Fibroblast of the conjunctiva (primary cell): ENCODE measurements at places on chromosomes 13 and 19.

- DNase-seq = no peak
These were observed 352.9 kb downstream of the FOXO1 start for GRCh38 chr13:40313269-40314200.

- DNase-seq = peak; percentile 6
These were observed 117.0 kb upstream of the POSTN start for GRCh38 chr13:37715606-37716015.

DNA sequence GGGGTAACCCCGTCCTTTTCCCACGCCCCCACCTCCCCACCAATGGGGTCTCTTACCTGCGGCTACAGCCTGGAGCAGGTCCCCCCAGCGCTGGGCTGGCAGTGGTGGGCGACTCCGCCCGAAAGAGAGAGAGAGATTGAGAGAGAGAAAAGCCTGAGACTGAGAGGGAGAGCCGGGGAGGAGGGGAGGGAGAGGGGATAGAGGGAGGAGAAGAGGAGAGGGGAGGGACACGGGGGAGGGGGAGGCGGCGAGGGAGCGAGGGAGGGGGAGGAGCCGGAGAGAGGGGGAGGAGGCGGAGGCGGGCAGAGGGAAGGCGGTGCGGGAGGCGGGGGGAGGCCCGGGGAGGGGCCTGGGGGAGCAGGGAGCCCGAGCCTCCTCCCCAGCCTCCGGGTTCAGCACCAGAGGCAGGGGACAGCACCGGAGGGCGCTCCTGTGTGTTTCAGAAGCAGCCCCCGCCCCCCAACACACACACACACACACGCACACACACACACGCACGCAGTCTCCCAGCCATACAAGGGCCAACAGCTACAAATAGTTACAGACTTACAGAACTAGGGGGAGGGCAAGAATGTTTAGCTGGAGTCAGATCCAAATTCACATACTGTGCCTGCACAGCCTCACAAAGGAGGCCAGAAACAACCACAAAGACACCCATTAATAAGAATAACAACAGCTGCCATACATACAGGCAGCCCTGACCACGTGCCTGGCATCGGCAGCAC lies at the start of gene SLC8A2:
Gene SLC8A2, minus strand, starts transcription at position 161 of the 725 bp plus-strand sequence. CDS start 5,490 bp downstream, outside the sequence.
- peak; percentile 31 for DNase-seq

DNA sequence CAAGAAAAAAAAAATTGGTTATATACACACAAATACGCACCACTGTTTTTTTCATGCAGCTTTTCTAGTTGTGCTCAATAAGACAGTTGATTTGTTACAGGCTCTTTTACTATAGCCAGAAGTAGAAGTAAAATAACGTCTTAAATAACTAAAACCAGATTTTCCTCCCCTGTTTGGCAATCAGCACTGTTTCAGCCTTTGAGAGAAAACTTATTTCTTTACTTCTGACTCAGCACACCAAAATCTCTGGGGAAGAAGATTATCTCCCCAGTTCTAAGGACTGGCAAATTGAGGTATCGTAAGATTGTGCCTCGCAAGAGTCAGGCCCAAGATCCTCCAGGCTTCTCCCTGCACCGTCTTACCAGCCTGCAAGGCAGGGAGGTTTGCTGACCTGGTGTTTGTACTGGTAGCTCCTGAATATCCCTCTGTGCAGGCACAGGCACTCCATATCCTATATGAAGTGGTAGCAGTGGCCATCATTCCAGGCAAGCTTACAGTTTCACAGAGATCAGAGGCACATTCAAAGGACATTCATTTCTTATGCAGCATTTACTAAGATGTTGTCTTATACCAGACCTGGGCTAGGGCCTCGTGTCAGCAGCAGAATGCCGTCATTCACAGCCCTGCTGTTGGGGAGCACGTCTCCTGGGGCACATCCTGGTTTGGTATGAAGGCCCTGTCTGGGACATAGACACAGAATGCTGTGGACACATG lies 268.2 kb downstream of the ZNF536 start:
- DNase-seq = peak; percentile 18

DNA sequence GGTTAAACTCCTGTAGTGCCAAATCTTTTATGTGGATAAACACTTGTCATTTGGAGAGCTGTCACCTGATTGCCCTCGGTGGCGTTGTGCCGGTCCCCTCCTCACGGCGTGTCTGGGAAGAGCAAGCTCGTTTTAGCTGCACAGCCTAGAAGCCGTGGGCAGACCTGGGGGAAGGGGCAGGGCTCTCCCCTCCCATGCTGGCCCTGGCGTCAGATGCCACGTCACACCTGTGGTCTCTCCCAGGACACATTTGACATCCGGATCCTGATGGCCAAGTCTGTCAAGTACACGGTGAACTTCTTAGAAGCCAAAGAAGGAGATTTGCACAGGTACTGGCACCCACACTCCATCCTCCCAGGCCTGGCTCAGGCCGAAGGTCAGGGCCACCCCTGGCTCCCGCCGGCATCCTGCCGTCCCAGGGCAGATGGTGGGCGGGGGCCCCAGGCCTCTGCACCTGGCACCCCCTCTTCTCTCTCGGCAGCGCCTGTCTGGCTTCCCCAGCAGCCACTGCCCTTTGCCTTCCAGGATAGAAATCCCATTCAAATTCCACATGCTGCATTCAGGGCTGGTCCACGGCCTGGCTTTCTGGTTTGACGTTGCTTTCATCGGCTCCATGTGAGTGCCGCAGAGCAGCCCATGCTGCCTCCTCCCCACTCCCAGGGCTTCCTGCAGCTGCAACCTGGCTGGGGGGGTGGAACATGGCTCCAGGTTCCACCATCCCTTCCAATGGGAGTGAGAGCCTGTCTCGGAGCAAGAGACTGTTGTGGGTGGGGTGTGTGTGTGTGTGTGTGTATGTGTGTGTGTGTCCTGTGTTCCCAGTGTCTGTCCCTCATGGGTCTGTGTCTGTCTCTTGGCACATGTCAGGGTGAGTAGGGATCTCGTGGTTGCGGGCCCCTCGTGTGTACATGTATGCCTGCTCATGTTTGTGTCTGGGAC lies 8.8 kb downstream of the YIPF2 start:
- no peak for DNase-seq

- no peak for DNase-seq
These were observed 39.0 kb upstream of the CD33 start for GRCh38 chr19:51185868-51186215.

- peak; percentile 22 for DNase-seq
These were observed 4.9 kb downstream of the FLT1 start for GRCh38 chr13:28490061-28490460.

GRCh38 chr19:5593343-5594255 lies 25.8 kb upstream of the TINCR start:
- DNase-seq = no peak
